NCI-H2171 (cell line): ENCODE measurements at places on chromosomes 16 and 17.

- no peak for DNase-seq
Observed at GRCh38 chr17:48795444-48796162, 21.4 kb downstream of the TTLL6 start.

DNA sequence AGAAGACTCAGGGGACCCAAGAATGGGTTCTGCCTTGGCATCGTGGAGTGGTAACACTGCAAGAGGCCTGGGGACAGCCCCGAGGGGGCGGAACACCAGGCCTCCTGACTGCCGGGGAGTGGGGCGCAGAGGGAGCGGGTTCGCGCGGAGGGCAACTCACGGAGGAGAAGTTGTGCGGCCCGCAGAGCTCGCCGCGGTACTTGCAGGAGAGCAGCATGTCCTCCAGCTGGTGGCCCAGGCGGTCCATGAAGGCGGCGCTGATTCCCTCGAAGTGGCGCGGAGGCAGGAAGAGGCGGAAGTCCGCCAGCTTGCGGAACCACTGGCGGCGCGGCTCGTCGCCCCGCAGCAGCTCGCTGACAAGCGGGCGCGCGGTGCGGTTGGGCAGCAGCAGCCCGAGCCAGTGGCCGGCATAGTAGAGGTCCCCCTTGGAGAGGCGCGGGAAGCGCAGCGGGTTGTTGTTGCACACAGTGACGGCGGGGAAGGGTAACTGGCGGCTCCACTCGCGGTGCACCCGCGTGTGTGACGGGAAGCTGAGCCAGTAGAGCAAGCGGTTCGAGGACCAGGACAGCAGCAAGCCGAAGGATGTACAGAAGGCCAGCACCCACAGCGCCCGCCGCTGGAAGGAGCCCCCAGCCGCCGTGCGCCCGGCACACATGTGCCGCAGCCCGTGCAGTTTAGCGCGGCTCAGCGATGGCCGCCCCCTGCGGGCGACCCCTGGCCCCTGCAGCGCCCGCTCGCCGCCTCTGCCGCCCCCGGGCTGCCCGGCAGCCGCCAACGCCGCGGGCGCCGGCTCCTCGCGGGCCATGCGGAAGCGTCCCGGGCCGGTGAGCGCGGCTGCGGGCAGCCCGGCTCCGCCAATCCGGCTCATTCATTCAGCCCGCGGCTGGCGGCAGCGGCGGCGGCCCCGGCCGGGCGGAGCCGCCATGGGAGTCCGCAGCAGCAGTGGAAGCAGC lies 1.6 kb downstream of the ASIC2 start:
- DNase-seq = no peak

DNA sequence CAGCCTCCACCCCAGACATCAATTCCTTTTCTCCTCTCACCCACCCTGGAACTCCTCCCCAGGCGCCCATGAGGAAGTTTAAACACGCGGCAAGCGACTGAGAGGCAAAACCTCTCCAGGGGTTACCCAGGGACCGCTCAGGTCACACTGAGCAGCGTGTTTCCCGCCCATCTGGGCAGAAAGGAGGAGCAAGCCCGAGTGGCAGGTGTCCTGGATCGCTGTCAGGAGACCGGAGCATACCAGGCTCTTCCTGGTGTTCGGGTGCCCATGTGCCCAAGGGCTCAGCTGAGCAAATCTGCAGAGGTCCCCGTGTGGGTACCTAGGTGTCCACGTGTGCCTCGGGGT lies 491 bp downstream of the SLC25A19 start:
- DNase-seq = peak; percentile 76

DNA sequence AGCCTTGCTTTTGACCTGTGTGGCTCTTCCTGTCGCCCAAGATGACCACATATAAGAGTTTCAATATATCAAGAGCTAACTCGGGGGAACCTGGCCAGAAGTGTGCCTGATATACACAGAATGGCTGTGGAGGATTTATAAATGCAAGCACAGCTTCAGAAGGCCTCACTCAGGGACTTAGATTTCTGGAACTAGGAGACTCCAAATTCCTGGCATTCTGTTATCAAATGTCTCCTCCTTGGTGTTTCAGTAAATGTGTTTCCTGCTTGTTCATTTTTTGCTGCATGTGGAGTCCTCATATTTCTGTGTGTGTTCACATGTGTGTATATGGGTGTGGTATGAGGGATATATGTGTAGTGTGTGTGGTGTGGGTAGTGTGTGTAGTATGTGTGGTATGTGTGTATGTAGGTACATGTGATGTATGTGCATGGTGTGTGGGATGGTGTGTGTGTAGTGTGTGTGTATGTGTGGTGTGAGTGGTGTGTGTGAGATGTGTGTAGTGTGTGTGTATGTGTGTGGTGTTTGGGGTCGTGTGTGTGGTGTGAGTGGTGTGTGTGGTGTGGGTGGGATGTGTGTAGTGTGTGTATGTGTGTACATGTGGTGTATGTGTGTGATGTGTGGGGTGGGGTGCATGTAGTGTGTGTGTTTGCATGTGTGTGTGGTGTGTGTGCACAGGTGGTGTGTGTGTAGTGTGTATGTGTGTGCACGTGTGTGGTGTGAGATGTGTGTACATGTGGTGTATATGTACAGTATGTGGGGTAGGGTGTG lies 981 bp upstream of the CD300H start:
- DNase-seq = no peak

DNA sequence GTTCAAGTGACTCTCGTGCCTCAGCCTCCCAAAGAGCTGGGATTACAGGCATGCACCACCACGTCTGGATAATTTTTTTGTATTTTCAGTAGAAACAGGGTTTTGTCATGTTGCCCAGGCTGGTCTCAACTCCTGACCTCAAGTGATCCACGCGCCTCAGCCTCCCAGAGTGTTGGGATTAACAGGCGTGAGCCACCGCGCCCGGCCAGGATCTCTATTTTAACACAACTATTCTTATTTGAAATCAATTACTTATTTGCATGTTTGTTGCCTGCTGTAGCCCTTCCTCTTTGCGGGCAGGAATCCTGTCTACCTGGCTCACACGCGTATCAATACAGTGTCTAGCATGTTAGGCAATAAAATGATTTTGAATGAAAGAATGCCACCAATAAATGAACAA lies 818 bp upstream of the CNEP1R1 start:
- no peak for DNase-seq

DNA sequence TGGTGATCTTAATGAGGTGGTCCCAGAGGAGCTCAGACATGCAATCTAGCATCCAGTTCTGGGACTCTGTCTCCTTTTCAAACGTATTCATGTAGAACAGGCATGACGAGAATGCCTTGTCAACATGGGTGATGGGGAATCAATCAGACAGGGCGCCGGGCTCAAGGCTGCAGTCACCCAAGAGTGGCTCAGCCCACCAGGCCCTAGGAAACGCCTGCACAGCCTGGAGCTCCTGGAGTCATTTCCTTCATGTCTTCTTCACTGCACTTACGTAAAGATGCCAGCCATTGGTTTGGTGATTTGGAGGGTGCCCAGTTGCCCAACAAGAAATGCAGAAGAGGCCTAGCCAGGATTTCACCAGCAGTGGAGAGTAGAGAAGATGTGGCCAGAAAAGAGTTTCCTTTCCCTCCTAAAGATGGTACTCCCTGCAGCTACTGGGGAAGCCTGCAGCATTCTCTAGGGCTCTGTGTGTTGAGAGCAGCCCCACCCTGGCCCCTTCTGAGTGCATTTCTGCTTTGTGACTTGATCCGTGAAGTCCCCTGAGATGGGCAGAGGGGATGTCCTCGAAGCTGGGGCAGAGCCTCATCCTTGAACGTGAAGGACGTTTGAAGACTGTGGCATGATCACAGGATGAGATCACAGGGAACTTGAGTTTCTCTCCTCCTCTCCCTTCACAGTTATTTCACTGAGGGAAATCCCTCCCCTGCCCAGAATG lies 24.0 kb upstream of the STH start:
- no peak for DNase-seq

GRCh38 chr16:24920568-24920967 lies 74.8 kb downstream of the SLC5A11 start:
- no peak for DNase-seq

- DNase-seq = no peak
Observed at GRCh38 chr16:67040906-67041305, 12.0 kb downstream of the CBFB start.

- DNase-seq = no peak
Observed at GRCh38 chr16:54722210-54722676, 208.4 kb upstream of the IRX5 start.

GRCh38 chr17:63447471-63448009 lies 1.4 kb upstream of the CYB561 start:
- no peak for DNase-seq

DNA sequence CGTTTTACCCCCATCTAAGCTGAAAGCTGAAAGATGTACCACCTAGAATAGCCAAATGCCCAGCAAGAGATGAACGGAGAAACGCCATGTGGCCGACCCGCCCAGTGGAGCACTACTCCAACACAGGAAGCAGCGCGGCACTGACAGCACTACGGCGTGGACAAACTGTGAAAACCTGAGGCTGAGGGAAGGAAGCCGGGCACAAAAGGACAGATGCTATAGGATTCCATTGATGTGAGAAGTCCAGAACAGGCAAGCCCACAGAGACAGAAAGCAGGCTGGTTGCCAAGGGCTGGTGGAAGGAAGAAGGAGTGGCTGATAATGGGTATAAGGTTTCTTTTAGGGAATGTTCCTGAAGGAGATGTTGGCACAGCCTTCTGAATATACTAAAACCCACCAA lies 29.4 kb upstream of the SLC38A8 start:
- no peak for DNase-seq

DNA sequence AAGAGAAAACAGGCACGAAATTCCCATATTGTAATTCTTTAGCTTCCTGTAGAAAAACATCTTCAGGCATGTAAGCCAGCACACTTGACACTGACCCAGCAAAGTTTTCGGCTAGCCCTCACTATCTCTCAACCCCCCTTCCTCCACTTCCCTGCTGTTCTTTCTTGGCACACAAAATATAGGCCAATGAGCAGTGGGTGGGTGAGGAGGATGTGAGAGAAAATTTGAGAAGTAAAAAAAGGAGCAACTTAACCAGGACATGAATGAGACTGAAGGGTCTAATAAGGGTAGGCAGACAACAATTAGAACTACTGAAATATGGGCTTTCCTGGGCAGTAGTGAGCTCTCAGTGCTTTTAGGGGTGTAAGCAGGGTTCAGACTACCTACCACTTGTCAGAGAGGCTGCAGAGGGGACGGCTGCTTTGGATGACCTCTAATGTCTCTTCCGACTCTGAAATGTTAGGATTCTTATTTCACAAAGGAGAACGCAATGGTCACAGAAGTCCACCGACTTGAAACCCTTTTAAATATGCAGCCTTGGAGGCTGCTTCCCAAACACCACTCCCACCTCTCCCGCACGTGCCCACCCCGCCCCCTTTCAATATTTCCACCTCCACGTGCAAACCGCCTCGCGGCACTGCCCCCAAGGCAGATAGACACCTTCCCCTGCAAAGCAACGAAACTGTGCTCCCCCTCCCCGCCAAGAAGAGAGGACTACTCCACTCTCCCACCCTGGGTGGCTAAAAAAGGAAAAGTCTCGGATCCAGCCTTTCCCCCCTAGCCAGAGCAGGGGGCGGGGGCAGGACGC lies 889 bp downstream of the MBTD1 start:
- DNase-seq = no peak

DNA sequence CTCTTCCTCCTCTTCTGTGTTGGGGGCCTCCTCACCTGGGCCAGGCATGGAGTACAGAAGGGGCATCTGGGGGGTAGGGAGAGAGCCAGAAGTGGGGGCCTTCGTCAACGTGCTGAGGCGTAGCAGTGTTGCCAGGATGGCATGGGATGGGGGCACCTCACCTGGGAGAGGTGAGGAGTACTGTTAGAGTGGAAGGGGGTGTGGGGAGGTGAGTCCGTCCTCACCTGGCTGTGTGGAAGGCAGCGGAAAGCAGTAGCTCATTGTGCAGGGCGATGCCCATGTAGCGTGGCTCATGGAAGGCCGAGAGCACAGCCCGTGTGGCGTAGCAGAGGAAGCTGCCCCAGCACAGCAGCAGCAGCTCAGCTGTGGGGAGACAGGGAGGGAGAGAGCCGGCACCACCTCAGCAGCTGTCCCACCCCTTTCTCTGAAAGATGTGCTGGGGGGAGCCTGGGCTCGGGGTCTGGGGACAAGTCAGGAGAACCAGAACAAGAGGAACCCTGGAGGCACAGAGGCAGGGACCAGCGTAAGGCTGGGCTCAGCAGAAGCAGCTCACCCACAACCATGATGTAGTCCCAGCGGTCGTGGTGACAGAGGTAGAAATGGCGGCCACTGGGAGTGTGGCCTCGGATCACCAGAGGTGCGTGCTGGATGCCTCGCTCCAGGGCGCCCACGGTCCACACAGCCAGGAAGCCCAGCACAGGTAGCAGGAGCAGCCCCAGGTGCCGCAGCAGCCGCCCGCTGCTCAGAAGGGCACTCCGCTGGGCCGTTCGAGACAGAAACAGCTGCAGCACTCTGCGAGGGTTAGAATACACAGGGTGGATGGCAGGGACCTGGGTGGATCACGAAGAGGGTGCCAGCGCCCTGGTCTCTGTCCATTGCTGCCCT lies 9.0 kb downstream of the GPR179 start:
- DNase-seq = no peak

DNA sequence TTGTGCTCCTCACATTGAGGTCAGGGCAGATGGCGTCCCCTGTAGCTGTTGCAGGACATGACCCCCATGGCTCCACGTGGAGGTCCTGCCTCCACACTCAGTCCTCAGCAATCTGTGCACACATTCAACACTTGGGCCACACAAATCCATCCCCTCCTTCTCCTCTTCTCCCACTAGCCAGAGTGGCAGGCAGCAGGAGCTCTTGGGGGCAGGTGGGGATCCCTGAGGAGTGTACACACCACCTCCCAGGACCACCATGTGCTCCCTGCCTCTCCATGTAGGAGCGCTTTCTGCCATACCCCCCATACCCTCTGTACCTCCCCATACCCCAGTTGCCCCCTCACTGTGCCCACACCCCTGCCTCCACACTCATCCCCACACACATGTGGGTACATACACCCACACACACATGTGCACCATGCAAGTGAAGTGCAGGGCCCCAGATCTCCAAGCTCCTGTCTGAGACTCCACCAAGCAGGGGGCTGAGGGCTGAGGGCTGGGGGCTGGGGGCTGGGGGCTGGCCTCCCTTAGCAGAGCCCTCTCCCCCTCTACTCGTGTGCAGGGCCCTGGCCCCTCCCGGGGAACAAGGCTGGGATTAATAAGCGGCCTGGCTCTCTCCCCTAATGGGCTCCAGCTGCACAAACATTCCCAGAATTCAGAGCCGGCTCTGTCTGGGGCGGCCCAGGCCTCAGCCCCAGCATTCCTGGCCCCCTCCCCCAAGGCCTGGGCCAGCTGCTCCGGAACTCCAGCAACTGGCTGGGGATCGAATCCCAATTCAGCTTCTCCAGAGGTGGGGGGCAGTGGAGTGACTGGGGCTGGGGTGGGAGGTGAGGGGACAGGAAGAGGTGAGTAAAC lies 48.2 kb upstream of the MEIOC start:
- DNase-seq = no peak

DNA sequence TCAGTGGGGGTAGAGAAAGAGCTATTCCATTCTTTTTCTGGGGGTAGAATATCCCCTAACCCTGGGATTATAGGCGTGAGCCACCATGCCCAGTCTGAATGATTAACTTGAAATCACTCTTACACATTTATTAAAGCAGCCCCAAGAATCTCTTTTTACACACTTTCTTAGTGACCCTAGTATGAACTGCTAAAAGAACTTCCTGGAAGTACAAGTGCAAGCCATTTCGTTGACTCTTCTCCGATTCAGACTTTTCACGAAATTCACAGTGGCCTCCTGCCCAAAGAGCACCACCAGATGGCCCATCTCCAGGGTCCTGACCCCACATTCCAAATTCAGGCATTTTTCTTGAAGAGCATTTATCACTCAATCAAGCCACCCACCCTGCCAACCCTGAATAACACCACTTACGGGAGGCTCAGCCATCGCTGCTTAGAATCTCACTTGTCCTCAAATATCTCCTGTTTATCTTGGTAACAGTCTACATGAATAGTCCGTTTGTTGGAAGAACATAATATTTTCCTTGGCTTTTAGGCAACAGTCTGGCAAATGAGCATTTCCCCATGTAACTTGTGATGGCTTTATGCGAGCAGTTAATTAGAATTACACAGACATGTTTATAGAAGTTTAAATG lies 28.0 kb downstream of the ZNF423 start:
- no peak for DNase-seq
